ENCODE measurements at places on chromosomes 7 and 10.

GRCh38 chr7:51148216-51148615 is 168.4 kb downstream of the COBL start:
- DNase-seq, result no peak

- DNase-seq, result no peak
Observed at GRCh38 chr7:15885678-15886077, 199.2 kb upstream of the MEOX2 start.

DNA sequence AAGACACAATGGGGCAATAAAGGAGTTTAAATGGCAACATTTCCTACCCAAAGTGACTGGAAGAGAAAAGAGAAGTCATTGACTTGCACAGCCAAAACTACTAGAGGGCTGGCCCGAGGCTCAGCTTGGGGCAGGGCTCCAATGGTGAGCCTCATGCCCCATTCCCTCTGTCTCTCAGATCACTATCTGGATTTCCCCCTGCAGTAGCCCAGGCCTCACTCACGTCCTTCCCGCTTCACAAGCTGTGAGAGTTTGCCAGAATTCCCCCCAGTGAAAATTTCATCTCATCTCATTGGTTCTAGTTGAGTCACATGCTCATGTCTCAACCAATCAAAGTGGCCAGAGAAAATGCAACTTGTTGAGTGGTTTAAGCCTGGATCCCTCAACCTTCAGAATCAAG is 181.3 kb downstream of the WDR11 start:
- DNase-seq, result no peak

DNA sequence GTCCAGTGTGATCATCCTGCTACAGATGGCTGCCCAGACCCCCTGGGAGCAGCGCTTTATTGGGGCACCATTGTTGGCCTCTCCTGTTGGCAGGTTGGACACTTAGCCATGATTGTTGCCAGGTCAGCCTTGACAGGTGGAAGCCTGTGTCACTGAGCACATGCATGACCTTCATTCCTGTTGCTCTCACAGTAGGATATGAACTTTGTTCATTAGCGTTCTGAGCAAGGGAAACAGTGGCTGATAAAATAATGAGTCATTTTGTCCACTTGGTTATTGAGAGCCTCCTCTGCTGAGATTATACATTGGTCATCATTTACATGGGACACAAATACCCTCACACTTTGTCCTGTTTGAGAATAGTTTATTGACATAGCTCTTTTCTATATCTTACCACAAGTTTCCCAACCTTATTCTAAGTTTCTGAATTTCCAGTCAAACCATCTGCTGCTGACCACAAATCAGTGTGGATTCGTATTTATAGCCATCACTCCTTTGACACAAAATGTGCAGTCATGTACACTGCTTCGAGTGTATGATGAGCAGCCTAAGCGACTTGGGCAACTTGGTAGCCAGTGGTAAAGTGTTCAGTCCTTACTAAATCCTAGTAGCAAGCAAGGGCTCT is 102.6 kb downstream of the TPST1 start:
- DNase-seq, result no peak

DNA sequence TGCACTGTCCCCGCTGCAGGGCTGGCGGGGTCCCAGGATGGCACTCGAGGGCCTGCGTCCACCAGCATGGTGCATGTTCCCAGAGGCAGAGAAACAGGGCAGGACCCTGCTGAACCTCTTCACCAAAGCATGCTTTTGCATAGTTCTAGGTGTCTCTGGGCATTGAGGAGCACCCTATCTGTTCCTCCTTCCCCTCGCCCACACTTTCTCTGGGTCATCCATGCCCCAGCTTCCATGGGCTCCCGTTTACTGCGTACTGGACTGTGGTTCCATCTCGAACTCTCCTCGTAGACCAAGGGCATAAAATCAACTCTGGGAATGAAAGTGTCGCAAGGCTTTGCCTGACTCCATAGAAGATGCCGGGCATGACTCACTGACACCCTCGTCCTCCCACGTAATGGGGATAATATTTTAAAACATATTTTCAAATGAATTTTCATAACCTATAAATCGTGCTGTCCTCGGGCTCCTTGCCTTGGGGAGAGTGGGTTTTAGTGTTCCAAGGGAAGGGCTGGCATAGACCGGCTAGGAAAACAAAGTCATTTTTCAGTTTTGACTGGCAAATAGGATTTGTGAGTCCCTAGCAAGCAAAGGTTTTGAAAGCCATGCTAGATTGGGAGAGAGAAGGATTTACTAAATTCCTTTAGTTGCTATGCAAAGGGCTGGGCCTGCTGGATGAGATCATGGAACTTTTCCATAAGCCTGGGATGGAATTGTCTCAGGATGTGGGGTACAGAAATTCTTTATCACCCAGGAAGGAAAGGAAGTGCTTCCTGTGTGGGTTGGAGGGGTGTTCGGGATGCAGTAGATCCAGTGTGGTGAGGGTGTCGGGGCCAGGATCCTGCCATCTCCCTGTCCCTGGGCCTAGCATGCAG is 498.7 kb upstream of the MKI67 start:
- DNase-seq, result no peak

DNA sequence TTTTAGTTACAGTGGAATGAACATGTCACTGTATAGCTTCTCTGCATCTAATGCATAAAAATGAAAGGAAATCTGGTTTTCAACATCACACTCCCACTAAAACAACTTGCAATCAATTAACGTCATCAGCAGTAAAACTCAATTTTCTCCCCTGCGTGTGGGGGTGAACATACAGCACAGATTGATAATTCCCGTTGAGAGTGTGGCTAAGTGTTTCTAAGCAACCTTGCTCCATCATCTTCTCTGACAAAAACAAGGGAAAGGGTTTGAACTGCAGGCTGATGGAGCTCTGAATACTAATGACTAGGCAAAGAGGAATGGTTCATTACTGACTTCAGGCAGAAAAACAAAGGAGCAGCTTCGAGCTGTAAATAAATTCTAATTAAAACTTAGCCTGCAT is 238.3 kb downstream of the PARD3 start:
- DNase-seq, result no peak

GRCh38 chr10:46518028-46518725 is 38.3 kb downstream of the GPRIN2 start:
- DNase-seq, result no peak

DNA sequence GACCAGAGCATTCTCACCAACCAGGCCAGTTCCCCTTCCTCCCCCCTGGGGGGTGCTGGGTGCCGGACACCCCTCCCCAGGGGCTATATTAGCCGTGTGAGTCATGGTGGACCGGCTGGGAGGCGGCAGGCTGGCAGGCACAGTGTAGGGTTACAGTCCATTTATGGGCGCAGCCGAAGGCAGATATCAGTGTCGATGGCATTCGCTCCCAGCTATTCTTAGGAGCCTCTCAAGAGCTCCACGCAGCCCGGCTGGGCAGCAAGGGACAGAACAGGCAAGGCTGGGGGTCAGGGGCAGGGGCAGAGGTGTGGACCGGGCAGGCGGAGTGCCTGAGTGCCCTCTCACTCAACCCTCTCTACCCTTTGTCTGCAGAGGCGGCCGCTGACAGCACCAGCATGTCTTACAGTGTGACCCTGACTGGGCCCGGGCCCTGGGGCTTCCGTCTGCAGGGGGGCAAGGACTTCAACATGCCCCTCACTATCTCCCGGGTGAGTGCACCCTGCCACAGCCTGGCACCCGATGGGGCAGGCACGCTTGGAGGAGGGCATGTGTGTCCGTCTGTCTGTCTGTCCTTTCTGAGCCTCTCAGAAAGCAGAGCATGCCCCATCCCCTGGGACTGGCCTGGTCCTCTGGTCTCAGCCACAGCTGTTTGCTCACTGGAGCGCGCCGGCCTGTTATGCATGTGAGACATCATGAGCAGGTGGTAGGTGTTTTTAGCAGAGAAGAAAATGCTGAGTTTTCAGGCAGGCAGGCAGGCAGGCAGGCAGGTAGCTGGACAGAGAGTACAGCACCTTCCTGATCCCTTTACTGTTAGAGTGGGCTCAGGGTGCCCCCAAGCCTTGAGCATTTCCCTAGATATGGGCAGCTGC is at the start of gene LDB3:
LDB3 (plus strand) TSS at position 215 of the 869 bp plus-strand sequence; CDS start at position 396, 181 bp downstream.
- DNase-seq, result no peak

- DNase-seq, result no peak
Observed at GRCh38 chr7:39919646-39920045, 30.4 kb upstream of the CDK13 start.

DNA sequence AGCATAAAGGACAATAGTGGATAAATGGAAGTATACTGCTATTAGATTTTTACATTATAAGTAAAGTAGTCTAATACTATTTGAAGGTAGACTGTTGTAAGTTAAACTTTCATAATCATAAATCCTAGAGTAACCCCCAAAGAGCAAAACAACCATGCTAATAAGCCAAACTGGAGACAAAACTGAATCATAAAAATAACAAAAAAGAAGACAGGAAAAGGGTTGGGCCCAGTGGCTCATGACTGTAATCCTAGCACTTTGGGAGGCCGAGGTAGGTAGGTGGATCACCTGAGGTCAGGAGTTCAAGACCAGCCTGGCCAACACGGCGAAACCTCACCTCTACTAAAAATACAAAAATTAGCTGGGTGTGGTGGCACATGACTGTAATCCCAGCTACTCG is 9.7 kb downstream of the CACUL1 start:
- no peak for DNase-seq

GRCh38 chr7:45574669-45575500 is 717 bp downstream of the ADCY1 start:
- DNase-seq, result no peak

DNA sequence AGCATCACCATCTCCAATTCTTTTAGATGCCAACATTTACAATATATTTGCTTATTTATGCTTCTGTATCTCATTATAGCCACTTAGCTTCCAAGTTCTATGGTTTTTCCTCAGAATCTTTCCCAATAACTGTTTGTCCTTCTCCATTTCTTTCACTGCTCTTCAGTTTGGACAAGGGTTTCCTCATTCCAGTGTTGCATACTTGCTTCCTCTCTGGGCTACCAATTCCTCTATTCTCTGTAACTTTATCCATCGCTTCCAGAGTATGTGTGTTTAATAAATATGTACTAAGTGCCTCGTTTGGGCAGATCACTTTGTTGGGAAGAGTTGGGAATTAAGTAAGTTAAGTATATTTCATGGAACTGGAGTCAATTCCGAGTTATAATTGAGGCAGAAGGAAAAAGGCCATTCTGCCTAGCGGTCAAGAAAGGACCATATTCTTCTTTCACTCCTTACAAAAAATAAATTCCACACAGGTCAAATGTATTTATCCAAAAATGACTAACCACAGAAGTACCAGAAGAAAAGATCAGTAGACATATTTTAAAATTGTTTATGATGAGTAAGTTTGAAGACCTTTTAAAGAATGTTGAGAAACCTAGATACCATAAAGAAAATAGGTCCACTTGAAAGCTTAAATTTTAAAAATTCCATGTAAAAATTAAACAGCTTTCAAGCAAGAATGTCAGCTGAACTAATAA is 10.8 kb downstream of the STAMBPL1 start:
- DNase-seq, result no peak

- peak; percentile 24 for DNase-seq
Observed at GRCh38 chr10:110724116-110724921, 80.2 kb downstream of the RBM20 start.

DNA sequence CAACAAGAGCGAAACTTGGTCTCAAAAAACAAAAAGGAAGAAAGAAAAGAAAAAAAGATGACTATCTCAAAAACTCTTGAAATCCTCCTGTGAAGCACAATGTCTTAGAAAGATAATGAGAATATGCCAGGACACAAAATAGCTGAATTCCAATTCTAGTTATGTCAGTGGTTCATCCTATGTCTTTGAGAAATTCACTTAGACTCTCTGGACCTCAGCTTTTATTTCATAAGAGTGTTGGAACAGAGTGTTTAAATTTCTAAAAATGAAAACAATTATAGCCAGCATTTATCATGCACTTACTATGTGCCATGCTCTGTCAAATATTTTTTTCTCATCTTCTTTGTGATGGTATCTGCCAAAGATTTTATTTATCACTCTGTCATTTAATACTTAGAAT is 13.3 kb upstream of the HYCC1 start:
- DNase-seq, result no peak

- no peak for DNase-seq
Observed at GRCh38 chr7:105926131-105926530, 36.9 kb upstream of the CDHR3 start.

GRCh38 chr10:44857363-44858016 is 53.6 kb upstream of the TMEM72 start:
- DNase-seq, result peak; percentile 62

DNA sequence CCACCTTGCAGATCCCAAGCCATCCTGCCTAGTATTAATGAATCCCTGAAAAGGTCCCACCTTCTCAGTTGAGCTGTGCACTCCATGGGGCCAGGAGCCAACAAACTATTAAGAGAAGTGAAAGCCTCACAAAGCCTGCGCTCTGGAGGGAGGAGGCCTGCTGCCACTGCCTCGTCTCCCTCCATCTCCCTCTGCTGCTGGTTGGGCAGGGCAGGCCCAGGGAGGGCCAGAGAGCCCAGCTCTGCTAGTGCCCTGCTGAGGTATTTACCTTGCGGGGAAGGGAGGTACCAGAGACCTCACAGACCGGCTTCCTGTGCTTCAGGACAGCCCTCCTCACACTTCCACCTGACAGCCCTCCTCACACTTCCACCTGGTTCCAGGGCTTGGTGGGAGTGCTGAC is 171.5 kb downstream of the SH3PXD2A start:
- DNase-seq, result no peak

DNA sequence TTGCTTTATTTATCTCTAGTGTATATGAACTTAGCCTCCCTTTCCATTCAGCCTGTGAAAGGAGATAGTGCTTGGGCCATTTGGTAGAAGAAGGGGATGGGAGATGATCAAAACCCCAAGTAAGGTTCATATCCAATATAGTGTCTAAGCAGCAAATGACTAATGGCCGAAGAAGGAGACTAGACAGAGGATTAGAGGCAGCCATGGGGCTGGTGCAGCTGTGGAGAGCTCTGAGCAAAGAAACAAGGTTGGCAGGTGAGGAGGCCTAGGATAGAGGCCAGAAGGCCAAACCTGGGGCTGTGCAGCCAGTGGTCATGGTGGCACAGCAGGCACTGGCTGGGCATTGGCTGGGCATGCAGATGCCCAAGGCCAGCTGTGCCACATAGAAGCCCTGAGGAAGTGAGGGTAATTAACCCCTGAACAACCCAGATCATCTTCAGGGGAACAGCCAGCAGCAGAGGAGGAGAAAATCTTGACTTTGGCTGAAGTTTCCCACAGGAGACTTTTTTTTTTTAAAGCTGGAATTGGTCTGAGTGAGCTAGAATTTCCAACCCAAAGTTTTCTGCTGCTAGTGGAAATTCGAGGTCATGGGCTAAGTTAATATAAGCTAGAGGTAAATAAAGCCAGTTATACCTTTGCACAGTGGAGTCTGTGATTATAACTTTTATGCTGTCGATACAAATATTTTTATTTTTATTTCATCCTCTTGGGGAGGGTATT is 10.3 kb upstream of the CPA1 start:
- DNase-seq, result no peak

- no peak for DNase-seq
Observed at GRCh38 chr7:68776326-68776725, 821.9 kb upstream of the AUTS2 start.

GRCh38 chr7:66920256-66920655 is 769 bp upstream of the TMEM248 start:
- DNase-seq, result no peak

- no peak for DNase-seq
Observed at GRCh38 chr10:116538456-116538855, 7.3 kb upstream of the PNLIP start.

- DNase-seq, result peak; percentile 58
Observed at GRCh38 chr10:80144067-80144695, 11.7 kb downstream of the PLAC9 start.

GRCh38 chr7:26441002-26441521 is 149.4 kb downstream of the SNX10 start:
- no peak for DNase-seq

GRCh38 chr7:29285444-29285793 is 90.8 kb downstream of the CHN2 start:
- peak; percentile 11 for DNase-seq

- DNase-seq, result no peak
Observed at GRCh38 chr10:64873088-64873487, 1351.9 kb downstream of the REEP3 start.
